Esophagus squamous epithelium (tissue), 5 donors: ENCODE measurements at places on chromosomes 7 and 10. TPM values are rescaled to one million over a fixed set of nuclear protein-coding genes. Genes with fewer than 3 reads are reported as not detected.

TBX20 gene
- not detected for total RNA-seq

MRC1 gene
- total RNA-seq = 27.8 TPM

CTTNBP2 gene
- total RNA-seq = 18.0 TPM

LIPF gene
- total RNA-seq = not detected

RAMP3 gene
- 7.1 TPM for total RNA-seq

LBX1 gene
- not detected for total RNA-seq

VSTM4 gene
- total RNA-seq = 2.6 TPM

RBM17 gene
- total RNA-seq = 36.5 TPM

DBNL gene
- 337 TPM for total RNA-seq

MRPL32 gene
- 61.4 TPM for total RNA-seq

STEAP1 gene
- total RNA-seq = 27.7 TPM

RBM33 gene
- 31.8 TPM for total RNA-seq

ARMH3 gene
- 13.3 TPM for total RNA-seq

MMD2 gene
- total RNA-seq = not detected

MYO3A gene
- total RNA-seq = 1.0 TPM

CCL26 gene
- total RNA-seq = not detected

NANOS1 gene
- total RNA-seq = 0.19 TPM

DPCD gene
- total RNA-seq = 27.4 TPM

TMEM225B gene
- not detected for total RNA-seq

EIF5AL1 gene
- total RNA-seq = 0.32 TPM

SH2D4B gene
- not detected for total RNA-seq

PKD2L1 gene
- total RNA-seq = not detected

TAS2R3 gene
- 3.2 TPM for total RNA-seq

AMPH gene
- 1.7 TPM for total RNA-seq

COPS6 gene
- 68.0 TPM for total RNA-seq

PTER gene
- 10.3 TPM for total RNA-seq

STK17A gene
- total RNA-seq = 23.3 TPM

CYP2C19 gene
- total RNA-seq = 1.1 TPM

ABCB4 gene
- not detected for total RNA-seq

NUTM2B gene
- 1.5 TPM for total RNA-seq

SPDYE2 gene
- total RNA-seq = not detected

FEZF1 gene
- total RNA-seq = not detected

CCNY gene
- 41.5 TPM for total RNA-seq

MTPN gene
- 161 TPM for total RNA-seq

GIMAP6 gene
- total RNA-seq = 20.3 TPM

TMEM72 gene
- total RNA-seq = not detected

LIMK1 gene
- total RNA-seq = 13.2 TPM

GIMAP1 gene
- 3.8 TPM for total RNA-seq

NPY4R gene
- total RNA-seq = not detected

PDZD7 gene
- total RNA-seq = 0.29 TPM

TACC2 gene
- 71.1 TPM for total RNA-seq

PMS2 gene
- total RNA-seq = 7.0 TPM

GHRHR gene
- not detected for total RNA-seq
